Urothelium cell line (cell line): ENCODE measurements at places on chromosomes 3 and 15.

DNA sequence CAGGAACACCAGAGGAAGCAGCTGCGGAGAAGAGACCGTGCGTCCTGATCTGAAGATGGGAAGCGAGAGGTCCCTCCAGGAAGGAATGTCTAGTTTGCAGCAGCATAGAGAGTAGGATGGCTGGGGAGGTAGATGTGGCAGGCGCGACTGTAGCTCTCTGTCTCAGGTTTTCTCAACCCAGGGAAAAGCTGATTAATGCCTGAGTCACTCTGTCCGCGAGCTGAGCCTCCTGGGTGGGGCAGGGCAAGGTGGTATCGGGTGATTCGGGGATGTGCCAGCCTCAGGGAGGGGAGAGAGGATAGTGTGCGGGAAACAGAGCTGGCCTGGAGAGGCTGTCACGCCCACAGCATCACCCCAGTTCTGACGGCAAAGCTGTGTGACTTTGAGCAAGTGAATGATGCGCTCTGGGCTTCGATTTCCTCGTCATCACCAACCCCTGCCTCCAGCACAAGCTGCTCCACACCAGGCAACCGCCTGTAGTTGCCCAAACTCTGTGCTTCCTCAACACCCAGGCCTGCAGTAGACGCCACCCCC lies 28.4 kb downstream of the CPN2 start:
- DNase-seq: peak; percentile 82

DNA sequence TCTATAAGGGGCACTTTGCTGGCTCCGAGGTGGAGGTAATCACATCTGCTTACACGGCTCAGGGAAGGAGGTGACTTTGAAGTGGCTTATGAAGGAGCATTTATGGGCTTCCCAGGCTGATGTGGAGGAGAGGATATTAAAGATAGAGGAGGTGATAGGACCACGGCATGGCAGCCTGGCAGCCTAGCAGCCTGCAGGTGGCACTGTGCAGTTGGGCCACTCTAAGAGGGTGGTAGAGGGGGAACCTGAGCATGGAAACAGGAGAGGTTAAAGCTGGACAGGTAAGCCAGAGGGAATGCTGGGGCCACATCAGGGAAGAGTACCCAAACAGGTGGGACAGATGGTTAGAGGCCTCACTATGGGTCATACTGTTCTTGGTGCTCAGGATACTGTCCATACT lies 375.0 kb downstream of the WDR72 start:
- no peak for DNase-seq

- DNase-seq: no peak
Observed at GRCh38 chr15:88132499-88132898, 124.0 kb downstream of the NTRK3 start.

- DNase-seq: no peak
Observed at GRCh38 chr3:149623824-149624223, 34.0 kb downstream of the WWTR1 start.

DNA sequence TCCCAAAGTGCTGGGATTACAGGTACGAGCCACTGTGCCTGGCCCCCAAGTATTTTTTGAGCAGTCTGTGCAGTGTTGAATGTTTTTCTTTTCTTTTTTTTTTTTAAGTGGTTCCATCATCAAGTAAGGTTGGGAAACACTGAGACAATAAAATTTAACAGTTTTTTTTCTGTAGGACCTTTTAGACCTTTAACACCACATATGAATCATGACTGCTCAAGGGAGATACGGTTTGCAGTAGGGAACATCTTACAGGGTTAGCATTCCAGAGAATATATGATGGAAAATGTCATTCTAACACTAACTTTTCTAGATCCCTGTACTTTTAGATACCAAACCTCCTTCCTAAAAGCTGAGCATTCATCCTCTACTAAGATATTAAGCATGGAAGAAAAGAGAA lies 41.7 kb downstream of the SNX4 start:
- DNase-seq: no peak

GRCh38 chr3:195421400-195421799 lies 21.4 kb downstream of the ACAP2 start:
- no peak for DNase-seq

GRCh38 chr3:182808041-182808770 lies 14.9 kb downstream of the ATP11B start:
- DNase-seq: no peak

- no peak for DNase-seq
Observed at GRCh38 chr3:37139567-37140052, 34.8 kb downstream of the LRRFIP2 start.

- no peak for DNase-seq
Observed at GRCh38 chr3:161117646-161118045, 12.5 kb upstream of the B3GALNT1 start.

DNA sequence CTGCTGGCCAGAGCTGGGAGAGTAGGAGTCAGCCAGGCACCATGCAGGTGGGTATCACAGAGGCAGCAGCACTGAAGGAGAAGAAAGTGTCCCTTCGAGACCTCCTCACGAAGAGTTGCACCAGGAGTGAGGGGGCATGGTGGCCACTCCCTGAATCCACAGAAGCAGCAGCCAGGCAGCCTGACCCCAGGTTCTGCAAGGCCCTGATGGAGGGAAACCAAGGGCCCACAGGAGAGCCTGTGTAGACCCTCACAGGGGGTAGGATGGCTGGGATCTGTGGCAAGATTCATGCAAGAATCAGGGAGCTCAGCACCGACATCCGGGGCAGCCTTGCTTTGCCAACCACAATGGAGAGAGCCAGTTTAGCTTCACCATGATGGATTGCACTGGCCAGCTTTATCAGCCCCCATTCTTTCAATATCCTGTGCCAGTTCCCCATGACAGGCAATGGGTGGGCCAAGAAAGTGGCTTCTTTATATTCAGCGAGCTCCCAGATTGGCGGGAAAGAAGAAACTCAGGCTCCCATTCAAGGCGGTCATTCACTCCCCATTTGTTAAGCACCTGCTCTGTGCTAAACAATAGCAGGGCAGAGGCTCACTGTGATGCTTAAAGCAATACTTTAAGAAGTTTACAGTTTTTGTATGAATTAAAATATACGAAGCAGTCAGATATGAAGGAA lies 33.5 kb upstream of the TBC1D21 start:
- no peak for DNase-seq
